ENCODE measurements at places on chromosomes 11 and 22.

GRCh38 chr11:10490398-10491241 lies 35.6 kb downstream of the AMPD3 start:
- peak; percentile 93 for DNase-seq

- no peak for DNase-seq
Measured at GRCh38 chr11:1943977-1944376, 3.2 kb upstream of the MRPL23 start.

- DNase-seq: peak; percentile 30
Measured at GRCh38 chr11:13316528-13316961, 39.0 kb downstream of the BMAL1 start.

GRCh38 chr11:116792869-116793771 lies 1.4 kb upstream of the APOA5 start:
- DNase-seq: no peak

- DNase-seq: no peak
Measured at GRCh38 chr22:44588348-44588747, 90.3 kb upstream of the RTL6 start.

GRCh38 chr22:37473437-37473946 lies 12.7 kb downstream of the MFNG start:
- no peak for DNase-seq

- DNase-seq: no peak
Measured at GRCh38 chr11:111370902-111371578, 8.0 kb downstream of the POU2AF1 start.

DNA sequence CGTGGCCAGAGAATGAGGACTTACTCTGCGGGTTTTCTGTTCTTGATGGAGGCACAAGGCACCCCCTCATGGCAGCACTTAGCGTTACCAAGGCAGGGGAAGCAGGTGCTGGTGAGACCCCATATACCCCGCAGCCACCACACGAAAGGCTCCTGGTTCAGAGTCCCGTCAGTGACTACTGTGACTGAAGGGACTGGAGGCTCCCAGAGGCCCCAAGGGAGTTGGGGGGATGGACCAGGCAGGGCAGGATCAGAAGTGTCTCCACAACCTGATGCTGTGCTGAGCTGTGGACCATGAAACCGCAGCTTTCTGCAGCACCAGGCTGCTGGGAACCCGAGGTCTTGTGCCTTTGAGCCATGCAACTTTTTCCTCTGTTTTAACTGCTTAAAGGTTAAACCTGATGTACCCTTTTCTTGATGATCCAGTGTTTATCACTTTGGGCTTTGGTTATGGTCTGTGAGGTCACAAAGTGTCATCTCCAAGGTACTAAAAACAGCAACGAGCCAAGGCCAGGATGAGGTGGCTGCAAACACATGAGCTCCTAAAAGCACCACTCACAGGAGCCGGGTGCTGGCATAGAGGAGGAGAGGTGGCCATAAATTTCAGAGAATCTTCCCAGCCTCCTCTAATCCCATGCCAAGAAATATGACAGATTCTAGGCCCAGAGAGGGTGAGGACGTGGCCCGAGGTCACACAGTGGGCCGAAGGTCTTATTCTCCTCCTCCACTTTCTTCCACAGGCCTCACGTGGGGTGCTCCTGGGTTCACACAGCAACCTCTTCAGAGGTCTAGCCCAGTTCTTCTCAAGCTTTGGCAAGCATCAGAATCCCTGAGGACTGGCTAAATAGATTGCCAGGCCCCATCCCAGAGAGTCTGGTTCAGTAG lies 4.2 kb upstream of the LRRC32 start:
- DNase-seq: no peak

DNA sequence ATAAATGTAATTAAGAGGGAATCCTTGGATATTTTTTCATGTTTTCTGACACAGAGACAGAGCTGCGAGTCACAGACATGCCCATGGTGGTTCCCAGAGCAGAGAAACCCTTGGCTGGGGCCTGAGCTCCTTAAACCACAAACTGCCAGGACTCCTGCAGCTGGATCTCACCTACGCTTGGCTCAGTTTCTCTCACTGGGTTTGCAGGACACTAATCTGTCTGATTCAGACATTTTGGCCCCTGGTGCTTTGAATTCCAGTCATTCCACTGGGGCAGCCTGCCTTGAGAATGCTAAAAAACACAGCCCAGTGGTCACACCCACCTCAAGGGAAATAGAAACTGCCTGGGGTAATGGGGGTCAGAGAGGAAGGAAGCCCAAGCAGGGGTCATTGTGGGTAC lies 122.6 kb downstream of the CCDC81 start:
- DNase-seq: no peak

GRCh38 chr11:107591378-107592230 lies 657 bp downstream of the ELMOD1 start:
- DNase-seq: peak; percentile 15

- DNase-seq: no peak
Measured at GRCh38 chr11:74072721-74073120, 63.8 kb upstream of the UCP3 start.

- no peak for DNase-seq
Measured at GRCh38 chr11:29534836-29535235, 482.0 kb downstream of the KCNA4 start.

GRCh38 chr11:17353821-17354600 lies 2.4 kb downstream of the NCR3LG1 start:
- no peak for DNase-seq

GRCh38 chr22:46849951-46850350 lies 87.5 kb downstream of the TBC1D22A start:
- DNase-seq: no peak

DNA sequence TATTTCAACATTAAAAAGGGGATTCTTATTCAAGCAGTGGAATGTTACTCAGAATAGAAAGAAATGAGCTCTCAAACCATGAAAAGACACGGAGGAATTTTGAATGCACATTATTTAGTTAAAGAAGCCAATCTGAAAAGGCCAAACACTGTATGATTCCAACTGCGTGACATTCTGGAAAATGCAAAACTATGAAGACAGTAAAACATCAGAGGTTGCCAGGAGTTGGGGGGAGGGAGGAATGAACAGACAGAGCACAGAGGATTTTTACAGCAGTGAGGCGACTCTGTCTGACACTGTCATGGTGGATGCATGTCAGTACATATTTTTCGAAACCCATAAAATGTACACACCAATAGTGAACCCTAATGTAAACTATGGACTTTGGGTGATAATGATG lies 22.9 kb upstream of the THY1 start:
- DNase-seq: no peak

- no peak for DNase-seq
Measured at GRCh38 chr11:13045734-13046133, 36.6 kb downstream of the RASSF10 start.

- DNase-seq: no peak
Measured at GRCh38 chr11:134250246-134250645, 2.9 kb downstream of the THYN1 start.

GRCh38 chr11:95140397-95141033 lies 50.9 kb downstream of the ENDOD1 start:
- no peak for DNase-seq

GRCh38 chr11:73401217-73401923 lies 25.2 kb downstream of the RELT start:
- no peak for DNase-seq

- no peak for DNase-seq
Measured at GRCh38 chr11:69775163-69775755, at the start of gene FGF4. Gene FGF4, minus strand, starts transcription at chr11:69775341. Its CDS starts 257 bp downstream, at chr11:69775084.

DNA sequence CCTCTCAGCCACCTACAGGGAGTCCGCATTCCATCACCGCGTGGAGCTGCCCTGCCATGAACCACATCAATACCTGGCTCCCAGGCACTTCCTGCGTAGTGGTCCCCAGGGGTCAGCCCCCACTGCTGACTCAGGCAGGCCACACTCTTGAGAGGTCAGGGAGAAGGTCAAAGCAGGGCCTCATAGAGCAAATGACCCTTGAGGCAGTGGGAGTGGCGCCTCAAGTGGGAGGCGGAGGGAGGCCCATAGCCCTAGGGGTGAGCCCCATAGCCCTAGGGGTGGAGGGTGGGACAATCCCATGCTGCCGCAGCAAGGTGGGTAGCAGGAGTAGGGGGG lies 5.0 kb downstream of the PRDX5 start:
- DNase-seq: no peak

DNA sequence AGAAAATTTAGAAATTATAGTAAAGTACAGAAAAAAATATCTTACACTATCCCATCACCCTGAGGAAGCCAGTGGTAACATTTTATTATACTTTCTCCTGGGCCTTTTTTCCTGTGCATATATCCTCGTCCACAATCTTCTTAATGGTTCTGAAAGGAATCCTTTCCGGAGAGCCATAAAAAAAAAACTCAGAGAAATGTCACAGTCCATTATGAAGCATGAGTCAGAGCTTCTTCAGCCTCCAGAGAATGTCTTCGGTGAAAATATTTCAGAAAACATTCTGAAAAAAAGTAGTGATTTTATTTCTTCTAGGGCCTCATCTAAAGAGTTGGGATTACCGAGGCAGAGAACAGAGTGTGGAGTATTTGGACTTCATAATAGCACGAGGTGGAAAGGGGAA lies 163.4 kb downstream of the INSC start:
- no peak for DNase-seq

DNA sequence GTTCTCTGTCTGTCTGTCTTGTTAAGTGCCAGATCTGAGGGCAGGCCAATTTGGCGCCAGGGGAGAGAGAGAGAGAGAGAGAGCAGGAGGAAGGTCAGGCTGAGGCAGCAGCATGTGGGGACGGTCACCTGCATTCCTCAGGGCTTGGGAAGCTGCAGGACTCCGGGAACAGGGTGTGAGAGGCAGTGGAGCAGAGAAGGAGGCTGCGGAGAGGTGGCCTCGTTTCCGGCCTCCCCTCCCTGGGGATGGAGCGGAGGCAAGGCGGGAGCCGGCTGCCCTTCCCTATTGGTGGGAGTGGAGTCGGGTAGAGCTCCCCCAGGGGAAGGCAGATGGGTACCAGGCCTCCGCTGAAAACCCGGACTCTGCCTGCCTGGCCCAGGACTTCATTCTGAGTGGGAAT lies 9.7 kb downstream of the CLMP start:
- DNase-seq: no peak

DNA sequence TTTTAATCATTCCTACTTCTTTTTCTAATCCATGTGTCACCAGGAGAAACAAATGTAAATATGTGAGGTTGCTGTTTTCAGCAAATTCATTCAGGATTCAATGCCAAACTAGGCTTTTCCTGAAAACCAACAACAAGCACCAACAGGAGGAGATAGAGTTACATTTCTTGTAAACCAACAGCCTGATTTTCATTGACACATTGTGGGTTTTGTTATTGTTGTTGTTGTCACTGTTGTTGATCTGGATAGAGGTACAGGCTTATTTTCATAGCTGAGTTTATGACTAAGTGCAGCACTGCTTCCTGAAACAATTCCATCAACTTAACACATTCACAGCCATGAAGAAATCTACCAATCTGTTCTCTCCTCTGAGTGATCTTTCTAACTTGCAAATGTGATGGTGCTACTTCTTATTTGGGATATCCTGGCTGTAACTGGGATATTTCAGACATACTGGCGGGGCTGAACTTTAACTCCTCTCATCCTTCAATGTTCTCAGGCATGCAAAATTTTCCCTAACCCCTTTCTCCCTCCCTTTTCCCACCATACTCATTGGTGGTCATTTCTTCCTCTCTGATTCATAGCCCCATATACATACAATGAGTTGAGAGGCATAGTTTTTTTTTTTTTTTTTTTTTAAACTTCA lies 65.5 kb downstream of the ME3 start:
- DNase-seq: no peak

DNA sequence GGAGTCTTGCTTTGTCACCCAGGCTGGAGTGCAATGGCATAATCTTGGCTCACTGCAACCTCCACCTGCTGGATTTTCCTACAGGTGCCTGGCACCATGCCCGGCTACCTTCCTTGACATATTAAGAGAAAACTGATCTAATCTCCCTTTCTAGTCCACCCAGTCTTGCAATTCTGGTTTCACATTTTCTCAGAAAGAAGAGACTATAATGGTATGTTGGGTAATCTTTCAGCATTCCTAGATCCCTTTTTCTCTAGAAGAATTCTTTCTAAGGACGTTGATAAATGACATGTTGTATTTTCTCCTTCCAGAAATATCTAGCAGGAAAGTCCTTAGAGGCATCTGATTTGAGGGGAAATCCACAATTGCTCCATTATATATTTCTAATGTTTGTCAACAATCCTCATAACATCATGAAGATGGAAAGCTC lies 10.4 kb upstream of the HSPA8 start:
- DNase-seq: no peak

- no peak for DNase-seq
Measured at GRCh38 chr11:36417154-36417553, 92.9 kb downstream of the TRAF6 start.

DNA sequence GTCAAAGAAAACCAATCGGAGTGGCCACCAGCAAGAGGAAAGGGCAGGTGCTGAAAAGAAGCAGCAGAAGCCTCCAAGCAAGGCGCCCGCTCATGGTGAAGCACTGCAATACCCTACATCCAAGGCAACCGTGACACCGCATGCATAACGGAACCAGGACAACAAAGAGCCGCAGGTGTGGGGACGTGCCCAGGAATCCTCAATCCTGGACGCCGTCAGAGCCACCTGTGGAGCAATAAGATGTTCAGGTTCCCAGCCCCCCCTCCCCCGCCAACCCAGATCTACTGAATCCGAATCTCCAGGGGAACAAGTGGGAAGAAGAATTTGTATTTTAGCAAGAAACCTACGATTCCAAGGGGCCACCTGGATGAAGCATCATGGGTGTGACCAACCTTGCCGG lies 70.8 kb downstream of the SHANK2 start:
- no peak for DNase-seq

GRCh38 chr11:97336064-97336463 lies 946.3 kb downstream of the JRKL start:
- DNase-seq: no peak

- no peak for DNase-seq
Measured at GRCh38 chr11:65528819-65529350, 4.0 kb downstream of the SCYL1 start.

DNA sequence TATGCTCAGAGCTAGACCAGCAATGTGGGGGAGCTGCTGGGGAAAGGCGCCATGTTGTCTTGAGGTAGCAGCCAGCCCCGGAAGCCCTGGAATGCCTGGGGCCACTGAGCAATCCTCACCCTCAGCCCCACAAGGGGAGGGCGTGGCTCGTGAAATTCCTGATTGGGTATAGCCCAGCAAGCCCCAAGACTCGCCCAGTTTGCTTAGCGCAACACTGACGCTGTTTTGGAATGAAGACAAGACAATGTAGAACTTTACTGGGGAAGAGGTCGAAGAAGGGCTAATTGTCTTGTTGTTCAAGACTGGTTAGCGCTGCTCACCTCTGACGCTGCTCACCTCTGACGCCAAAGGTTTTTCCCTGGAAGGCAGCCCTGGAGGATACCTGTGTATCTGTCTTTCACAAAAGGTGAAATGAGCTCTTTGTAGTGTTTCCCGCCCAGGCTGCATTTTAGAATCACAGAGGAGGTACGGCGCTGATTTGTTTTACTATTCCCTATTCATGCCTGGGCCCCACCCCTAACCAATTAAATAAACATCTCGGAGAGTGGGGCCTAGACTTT lies 47.6 kb downstream of the ST3GAL4 start:
- no peak for DNase-seq

- no peak for DNase-seq
Measured at GRCh38 chr11:95337972-95338429, 107.0 kb upstream of the SESN3 start.

Measured in HTR-8/SVneo (cell line).